ENCODE measurements at places on chromosomes 13 and 19.

GRCh38 chr13:102825921-102826706 is 19.7 kb upstream of the ERCC5 start:
- DNase-seq = no peak

GRCh38 chr13:29028868-29029267 is 208.7 kb downstream of the MTUS2 start:
- no peak for DNase-seq

GRCh38 chr13:59504407-59504806 is 659.3 kb downstream of the DIAPH3 start:
- DNase-seq = no peak

GRCh38 chr13:37457612-37458011 is 141.0 kb downstream of the POSTN start:
- DNase-seq = no peak

DNA sequence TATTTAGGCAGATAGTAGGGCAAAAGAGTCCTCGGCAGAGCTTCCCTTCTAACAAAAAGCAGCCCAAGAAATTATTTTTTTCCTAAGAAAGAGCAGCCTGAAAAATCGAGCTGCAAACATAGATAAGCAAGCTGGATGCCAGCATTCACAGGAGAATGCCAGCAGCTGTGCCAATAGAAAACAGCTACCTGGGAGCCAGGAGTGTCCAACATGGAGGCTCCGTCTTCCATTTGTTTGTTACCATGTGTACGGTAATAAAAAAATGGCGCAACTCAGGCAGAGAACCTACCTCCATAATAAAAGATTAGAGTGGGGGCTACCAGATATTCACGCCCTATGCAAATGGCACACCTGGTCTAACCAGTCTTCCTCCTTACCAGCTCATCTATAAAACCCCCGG is 77.6 kb upstream of the IPO5 start:
- no peak for DNase-seq

DNA sequence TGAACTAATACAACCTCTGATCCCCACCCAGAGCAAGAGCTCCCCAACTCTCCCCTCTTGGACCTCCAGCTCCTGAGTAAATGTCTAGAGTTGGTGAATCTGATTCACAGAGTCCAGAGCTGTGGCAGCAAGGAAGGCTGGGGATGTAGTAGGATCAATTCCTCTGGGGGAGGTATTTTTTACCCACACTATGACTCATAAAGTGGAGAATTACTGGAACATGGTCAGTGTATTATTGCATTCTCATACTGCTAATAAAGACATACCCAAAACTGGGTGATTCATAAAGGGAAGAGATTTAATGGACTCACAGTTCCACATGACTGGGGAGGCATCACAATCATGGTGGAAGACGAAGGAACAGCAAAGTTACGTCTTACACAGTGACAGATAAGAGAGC is 496.7 kb downstream of the EFNB2 start:
- no peak for DNase-seq

- no peak for DNase-seq
These were observed 9.6 kb downstream of the MYO1F start for GRCh38 chr19:8567522-8568172.

- DNase-seq = no peak
These were observed 18.9 kb upstream of the TFDP1 start for GRCh38 chr13:113565526-113566226.

DNA sequence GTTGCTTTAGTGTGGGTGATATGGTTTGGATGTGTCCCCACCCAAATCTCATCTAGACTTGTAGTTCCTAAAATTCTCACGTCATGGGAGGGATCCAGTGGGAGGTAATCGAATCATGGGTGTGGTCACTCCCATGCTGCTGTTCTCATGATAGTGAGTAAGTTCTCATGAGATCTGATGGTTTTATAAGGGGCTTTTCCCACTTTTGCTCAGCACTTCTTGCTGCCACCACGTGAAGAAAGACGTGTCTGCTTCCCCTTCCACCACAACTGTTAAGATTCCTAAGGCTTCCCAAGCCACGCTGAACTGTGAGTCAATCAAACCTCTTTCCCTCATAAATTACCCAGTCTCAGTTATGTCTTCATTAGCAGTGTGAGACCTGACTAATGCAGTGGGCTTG is 26.0 kb downstream of the OR10H4 start:
- DNase-seq = no peak

DNA sequence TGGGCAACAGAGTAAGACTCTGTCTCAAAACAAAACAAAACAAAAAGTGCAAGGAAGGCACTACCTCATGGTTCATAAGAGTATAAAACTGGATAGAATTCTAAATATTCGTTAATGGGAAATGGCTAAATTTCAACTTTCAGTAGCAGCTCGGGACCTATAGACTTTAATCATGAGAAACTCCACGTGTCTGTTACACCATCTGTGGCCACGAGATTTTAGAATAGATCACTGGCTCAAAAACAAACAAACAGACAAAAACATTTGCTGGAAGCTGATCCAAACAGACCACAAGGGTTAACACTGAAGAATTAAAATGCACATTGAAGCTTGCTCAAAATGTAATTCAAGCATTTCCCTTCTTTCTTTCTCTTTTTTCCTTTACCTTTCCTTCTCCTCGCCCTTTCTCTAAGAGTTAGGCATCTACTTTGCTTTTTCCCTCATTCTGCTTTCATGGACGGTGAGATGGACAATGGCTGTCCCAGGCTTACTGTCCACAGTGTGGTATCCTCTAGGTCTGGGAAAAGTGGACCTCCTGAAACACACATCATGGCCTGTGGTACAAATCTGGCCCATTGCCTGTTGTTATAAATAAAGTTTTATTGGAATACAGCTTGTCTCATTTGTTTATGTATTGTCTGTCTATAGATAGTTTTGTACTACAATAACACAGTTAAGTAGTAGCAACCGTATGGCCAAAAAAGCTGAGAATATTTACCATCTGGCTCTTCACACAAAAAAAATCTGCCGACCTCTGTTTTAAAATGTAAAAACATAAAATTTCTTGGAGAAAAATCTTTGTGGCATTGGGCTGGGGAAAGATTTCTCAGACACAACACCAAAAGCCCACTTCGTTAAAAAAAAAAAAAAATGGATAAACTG is 10.3 kb downstream of the ELAVL1 start:
- no peak for DNase-seq

DNA sequence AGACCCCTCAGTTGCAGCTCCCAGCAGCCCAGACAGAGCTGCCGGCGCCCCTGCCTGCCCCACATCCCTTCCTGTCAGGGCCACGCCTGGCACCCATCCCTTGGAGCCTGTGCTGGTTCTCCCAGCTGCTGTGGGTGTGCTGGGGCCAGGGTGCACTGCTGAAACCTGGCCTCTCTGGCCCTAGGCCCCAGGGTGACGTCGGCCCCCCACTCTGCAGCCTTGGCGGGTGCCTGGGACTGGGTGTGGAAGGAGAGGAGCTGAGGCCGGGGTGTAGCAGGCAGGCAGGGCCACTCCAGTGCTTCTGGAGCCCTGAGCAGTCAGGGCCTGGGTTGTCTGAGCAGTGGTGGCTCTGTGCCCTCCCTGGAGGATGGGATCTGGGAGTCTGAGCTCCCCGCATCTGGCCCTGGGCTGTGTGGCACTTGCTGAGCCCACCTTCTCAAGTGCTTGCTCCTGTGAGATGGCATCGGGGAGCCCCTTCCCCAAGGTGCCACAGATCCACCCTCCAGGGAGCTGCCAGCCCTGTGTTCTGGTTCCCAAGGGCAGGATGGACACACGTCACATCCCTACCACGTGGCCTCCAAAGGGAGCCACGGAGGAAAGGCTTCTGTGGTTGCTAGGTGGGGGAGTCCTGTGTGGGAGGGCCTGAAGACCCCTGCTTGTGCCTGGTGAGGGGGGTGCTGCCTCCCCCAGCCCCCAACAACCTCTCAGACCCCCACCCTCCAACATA is 5.2 kb downstream of the PLEKHJ1 start:
- DNase-seq = no peak

DNA sequence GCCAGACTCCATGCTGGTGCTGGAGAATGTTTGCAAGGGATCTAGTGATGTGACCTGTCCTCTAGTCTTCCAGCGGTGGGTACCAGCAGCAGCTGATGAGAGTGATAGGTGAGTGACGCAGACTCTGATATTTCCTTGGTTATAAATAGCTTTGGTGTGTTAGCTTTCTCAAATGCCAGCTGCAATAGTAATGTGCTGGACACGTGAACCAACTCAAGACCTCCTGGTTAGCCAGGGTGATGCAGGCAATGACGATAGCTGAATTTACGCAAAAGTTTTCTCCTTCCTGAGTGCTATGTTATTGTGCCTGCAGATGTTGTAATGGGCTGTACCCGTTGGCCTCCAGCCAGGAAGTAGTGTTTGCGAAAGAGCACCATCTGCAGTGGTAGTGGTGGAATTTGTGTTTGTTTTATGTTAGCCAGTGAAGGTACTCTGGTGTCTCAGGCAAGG is 129.5 kb downstream of the CYSLTR2 start:
- no peak for DNase-seq

- no peak for DNase-seq
These were observed 10.0 kb downstream of the LRFN3 start for GRCh38 chr19:35946203-35946602.

- DNase-seq = no peak
These were observed 118.4 kb downstream of the GPC6 start for GRCh38 chr13:93345024-93345423.

DNA sequence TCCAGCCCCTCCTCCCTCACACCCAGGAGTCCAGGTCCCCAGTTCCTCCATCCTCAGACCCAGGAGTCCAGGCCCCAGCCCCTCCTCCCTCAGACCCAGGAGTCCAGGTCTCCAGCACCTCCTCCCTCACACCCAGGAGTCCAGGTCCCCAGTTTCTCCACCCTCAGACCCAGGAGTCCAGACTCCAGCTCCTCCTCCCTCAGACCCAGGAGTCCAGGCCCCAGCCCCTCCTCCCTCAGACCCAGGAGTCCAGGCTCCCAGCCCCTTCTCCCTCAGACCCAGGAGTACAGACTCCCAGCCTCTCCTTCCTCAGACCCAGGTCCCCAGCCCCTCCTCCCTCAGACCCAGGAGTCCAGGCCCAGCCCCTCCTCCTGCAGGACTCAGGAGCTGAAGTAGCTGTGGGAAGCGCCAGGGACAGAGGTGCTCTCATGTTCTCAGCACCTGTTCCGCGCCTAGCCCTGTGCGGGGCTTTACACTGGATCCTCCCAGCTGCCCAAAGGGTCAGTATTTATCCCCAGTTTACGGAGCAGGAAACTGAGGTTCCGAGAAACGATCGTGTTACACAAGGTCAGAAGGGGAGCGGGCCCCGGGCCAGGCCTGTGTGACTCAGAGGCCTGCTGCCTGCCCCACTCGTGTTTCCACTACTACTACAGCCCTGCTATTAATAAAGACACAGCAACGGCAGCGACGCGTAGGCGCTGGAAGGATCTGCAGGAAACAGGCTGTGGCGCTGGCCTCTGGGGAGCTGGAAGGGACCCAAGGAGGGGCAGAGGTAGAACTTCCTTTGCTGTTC is 1.7 kb upstream of the SBK3 start:
- DNase-seq = no peak

DNA sequence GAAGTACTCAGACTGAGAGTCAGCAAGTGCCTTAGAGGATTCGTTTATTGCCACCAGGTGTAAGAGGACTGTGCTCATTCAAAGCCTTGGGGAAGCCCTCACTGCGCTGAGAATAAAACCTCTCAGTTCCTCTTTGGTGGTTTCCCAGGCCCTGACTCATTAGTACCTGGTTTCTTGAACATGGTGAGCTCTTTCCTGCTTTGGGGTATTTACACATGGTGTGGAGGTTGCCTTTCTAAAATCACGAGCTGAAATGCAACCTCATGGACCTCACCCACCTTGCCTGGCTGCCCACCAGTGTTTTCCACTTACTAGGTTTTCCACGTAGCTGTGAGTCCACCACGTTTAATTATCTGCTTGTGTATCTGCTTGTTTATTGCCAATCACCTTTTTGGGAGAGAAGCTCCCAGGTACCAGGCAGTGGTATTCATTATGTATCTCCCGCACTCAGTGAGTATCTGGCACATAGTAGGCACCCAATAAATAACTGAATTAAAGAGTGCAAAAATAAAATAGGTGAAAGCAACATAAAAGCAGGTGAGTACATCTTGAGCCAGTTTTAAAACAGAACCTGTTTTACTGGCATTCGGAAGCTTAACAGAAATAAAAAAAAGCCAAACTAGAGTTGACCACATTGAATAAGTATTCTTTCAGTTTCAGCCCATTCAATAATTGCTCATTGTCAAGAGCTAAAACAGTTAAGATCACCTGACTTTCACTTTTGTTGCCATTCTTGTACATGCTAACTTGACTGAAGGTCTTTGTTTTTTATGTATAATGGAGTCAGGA is 533.0 kb downstream of the MYO16 start:
- DNase-seq = peak; percentile 45

DNA sequence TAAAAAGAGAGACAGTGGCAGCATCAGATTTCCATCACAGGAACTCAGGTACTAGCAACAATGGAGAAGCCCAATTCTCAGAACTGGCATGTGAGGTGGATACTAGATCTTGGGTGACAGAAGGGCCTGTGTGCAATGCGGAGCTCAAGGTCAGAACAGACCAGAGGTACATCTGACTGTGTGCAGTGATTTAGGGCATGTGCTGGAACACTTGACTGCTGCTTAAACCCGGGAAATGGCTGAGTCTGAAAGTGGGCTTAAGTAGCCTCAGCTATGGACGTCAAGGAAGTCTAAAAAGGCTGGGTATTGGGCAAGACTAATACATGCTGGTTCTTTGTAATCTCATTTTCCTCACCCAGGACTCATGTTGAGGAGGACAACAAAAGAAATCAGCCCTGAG is 182.2 kb downstream of the LACC1 start:
- DNase-seq = no peak

GRCh38 chr13:30141775-30142485 is 165.4 kb downstream of the KATNAL1 start:
- DNase-seq = no peak

- DNase-seq = no peak
These were observed 95.0 kb downstream of the FOXO1 start for GRCh38 chr13:40571338-40571963.

GRCh38 chr19:10334588-10335351 is 1.4 kb upstream of the RAVER1 start:
- DNase-seq = no peak
